KBM-7 (cell line): ENCODE measurements at places on chromosomes 5 and 9.

DNA sequence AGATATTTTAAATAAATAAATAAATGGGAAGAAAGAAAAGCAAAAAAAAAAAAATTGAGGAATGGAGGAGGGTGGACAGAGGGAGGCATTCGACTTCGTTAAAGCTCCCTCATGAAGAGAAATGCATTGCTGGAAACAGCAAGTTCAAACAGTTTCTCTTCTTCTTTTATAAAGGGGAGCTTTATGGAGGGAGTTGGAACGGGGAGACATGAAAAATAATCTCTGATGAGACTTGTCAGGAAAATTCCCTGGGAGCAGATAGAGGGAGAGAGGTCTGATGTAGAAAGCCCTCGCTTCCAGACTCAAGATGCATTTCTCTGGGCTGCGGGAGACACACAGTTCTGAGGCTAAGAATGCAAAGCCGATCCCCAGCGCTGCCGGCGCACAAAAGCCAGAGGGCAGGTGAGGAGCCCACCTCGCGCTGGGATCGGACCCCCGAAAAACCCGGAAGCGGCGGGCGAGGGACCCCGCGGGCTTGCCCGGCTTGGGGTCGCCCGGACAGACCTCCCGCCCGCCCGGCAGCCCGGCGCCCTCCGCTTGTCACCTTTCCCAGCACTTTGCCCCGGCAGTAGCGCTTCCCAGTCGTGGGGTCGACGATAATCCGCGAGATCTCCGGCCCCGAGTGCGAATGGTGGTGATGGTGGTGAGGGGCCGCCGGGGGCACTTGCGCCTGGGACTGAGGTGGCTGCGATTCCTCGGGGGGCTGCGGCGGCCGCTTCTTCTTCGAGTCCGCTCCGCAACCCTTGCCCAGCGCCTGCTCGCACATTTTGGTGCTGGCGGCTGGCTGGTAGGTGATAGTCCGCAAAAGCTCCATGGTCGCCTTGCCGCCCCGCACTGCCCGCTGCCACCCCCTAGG is 512 bp downstream of the PLK2 start:
- peak; percentile 53 for DNase-seq

GRCh38 chr9:136907011-136907914 is 20.9 kb downstream of the TRAF2 start:
- no peak for DNase-seq

DNA sequence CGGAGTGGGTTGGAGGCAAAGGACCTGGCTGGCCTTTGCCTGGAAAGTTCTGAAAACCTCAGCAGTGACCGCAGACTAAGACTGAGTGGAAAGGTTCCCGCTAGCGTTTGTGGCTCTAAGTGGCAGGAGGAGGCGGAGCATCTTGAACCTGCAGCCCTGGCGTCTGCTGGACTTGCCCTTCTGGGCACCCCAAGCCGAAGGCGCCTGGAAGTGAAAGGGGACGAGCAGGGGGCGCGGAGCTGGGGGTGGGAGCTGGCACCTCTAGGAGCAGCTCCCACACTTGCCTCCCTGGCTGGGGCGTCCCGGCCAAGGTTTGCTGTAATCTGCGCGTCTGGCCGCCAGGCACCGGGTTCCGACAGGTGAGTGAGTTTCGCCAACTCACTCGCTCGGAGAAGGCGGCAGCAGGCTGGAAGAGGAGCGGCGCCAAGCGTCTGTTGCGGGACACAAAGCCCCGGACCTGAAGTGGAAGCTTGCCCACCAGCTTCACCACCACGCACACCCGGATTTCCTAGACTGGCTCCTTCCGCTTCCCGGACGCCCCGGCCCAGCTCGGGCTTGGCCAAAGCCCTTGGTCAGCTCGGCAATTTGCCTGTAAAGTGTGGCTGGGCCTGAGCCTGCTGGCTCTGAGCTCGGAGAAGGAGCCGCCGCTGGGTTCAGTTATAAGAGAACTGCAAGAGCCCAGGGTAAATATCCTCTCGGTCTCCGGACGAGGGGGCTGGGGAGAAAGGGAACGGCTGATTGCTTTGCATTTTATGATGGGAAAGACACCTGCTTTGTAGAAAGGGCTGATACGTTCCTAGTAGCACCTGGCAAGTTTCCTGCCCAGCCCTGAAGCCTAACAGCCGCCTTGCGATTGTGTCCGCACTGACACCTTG is at the start of gene GNA14:
Gene GNA14 (minus strand): TSS at position 89 of the 875 bp plus-strand sequence. CDS start 529 bp downstream, outside the sequence.
- no peak for DNase-seq

- no peak for DNase-seq
These were observed 131.4 kb upstream of the LHFPL2 start for GRCh38 chr5:78779771-78780616.

GRCh38 chr5:9151684-9152427 is 394.0 kb downstream of the SEMA5A start:
- DNase-seq = no peak

- peak; percentile 47 for DNase-seq
These were observed 29.7 kb downstream of the TEX10 start for GRCh38 chr9:100322954-100323536.

DNA sequence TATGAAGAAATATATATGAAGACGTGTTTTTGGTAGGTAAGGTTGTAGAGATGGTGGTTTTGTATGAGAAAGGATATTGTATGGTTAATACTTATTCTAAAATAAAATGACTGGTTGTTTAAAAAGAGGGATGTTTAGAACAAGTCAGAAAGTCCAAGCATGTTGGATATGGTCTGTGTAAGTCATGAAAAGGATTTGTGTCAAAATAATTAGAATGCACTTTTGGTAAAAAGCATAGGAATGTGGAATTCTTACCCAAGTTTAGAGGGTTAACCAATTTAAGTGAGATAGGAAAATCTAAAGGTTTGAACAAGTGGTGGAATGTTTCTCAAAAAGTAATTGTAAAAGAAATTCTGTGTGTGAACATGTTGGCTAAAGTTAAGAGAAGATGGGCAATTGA is 1556.5 kb upstream of the C9orf72 start:
- DNase-seq = peak; percentile 33

DNA sequence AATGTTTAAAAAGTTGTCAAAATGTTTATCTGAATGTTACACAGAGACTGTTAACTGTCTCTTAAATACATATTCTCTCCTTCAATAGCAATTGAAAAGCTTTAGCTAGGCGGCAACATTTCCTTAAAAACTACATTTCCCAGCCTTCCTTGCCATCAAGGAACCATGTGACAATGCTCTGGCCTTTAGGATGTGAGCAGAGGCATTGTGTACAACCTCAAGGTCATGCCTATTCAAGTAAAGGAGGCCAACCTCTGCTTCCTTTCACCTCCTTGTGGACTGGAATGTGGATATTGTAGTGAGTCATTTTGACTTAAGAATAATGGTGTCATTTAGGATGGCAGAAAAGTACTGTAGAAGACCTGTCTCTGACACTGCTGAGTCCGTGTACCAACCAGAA is 23.7 kb upstream of the MROH2B start:
- DNase-seq = no peak

DNA sequence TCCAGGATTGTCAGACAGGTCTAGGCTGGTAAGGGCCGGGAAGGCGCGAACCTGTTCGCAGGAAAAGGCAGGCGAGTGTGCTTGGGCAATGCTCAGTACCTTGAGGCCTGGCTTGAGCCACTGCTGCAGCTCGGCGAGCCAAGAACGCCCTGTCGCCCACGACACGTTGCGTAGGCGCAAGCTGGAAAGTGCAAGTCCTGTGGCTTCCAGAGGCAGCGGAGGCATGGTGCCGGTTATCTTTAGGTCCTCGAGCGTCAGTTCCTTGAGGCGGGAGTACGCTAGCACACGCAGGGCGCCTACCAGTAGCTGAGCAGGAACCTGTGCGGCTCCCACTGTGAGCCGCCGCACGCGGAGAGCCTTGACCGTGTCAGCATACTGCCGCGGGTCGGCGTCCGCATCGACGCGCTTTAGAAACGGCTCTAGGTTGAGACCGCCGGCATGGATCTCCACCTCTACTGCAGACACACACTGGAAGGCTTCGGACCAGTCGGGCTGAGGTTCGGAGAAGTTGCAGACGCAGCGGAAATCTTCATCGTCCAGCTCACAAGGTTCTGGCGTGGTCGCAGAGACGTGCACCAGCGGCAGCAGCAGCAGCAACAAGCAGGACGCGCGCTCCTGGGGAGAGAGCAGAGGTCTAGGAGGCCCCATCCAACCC is 482 bp downstream of the CD14 start:
- DNase-seq = no peak

- no peak for DNase-seq
These were observed 943.8 kb upstream of the TYRP1 start for GRCh38 chr9:11749396-11749795.

DNA sequence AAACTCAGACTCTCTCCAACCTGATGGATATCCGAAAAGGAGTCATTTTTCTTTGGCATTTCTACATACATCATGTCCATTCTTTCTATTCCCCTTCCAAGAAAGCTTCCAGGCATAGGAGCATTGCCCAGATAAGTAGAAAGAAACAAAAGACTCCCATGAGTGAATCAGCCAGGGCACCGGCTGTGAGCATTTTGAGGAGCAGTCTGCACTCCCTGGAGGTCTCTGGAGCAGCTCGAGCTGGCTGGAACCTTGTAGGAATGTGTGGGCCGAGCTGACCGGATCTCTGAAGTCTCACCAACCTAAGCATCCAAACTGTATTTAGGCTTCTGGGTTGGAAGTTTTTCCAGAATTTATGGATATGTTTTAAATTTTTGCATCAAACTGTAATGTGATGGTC is 161.4 kb upstream of the TRPC7 start:
- DNase-seq = no peak

GRCh38 chr5:39822020-39822419 is 397.2 kb upstream of the DAB2 start:
- DNase-seq = no peak

GRCh38 chr5:163384669-163385068 is 52.7 kb upstream of the CCNG1 start:
- DNase-seq = no peak
